Activated gamma-delta T cell (primary cell): ENCODE measurements at places on chromosomes 2 and 18.

GRCh38 chr18:12231040-12231882 is 22.9 kb upstream of the CIDEA start:
- no peak for DNase-seq

GRCh38 chr18:34281290-34281689 is 56.6 kb upstream of the NOL4 start:
- DNase-seq = no peak

DNA sequence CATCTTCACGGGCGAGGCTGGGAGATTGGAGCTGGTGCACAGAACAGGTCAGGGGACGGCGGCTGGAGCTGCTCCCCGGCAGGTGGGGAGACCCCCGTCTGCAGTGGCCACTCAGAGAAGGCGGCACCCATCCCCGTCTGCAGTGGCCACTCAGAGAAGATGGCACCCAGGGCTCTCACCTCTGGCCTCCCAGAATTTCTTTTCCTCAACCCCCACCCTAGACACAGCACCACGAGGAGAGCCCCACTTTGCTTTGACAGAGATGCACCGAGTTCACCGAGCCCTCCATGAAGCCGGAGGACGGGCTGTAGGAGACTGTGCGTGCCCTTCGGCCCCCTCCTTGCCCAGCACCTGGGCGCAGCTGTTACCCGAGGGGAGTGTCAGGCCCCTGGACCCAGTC is 201.6 kb upstream of the SALL3 start:
- no peak for DNase-seq

DNA sequence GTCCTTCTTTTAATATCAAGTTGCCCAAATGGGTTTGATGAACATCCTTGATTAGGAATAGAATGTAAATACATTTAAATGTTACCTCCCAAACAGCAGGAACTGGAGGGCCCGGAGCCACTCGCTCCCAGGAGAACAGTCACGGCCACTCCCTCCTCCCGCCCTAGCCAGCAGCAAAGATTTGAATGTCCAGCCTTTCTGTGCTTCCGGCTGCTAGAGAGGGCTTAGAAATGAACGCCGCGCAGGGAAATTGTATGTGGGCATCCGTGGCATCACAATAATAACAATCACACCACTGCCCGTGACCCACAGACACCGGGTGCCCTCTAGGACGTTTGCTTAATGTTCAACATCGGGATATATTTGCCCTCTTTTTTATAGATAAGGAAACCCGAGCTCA is 164.9 kb upstream of the SALL3 start:
- DNase-seq = no peak

- DNase-seq = no peak
Observed at GRCh38 chr2:144030791-144031190, 489.1 kb downstream of the ZEB2 start.

DNA sequence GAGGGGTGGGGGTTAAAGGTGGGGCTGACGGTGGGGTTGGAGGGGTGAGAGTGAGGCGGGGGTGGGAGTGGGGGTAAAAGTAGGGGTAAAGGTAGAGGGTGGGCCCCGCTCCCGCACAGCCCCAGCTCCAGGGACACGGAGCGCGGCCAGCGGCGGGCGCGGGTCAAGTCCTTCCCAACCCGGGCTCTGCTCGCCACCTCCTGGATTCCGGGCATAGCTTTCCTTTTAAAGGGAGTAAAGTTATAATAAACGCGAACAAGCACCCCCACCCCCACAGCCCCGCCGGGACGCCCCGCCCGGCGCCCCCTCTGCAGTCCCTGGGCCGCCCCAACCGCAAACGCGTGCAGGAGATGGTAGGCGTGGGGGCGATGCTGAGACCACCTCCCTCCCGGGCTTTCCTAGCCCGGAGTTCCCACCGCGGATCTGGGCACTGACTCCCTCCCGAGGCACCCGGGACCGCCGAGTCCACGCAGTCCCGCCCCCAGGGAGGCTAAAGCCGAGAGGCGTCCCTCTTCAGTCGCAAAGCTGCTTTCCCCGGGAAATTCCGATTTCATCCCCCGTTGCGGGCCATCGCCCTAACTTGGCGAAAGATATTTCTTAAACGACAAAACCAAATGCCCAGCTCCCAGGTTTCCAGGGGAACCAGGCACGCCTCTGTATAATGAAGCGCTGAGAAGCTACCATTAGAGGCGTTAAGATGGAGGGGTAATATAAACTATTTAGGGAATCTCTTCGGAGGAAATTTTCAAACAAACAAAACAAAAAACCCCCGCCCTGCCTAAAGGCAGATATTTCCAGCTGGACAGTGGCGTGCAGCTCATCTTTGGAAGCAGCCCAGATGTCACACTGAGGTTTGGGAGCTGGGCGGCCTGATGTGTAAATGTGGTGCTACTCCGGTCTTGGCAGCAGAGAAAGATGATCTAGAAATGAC is at the start of gene LIMS2:
Gene LIMS2, minus strand, starts transcription at position 200 of the 931 bp plus-strand sequence. CDS start 506 bp downstream, outside the sequence.
- DNase-seq = no peak

DNA sequence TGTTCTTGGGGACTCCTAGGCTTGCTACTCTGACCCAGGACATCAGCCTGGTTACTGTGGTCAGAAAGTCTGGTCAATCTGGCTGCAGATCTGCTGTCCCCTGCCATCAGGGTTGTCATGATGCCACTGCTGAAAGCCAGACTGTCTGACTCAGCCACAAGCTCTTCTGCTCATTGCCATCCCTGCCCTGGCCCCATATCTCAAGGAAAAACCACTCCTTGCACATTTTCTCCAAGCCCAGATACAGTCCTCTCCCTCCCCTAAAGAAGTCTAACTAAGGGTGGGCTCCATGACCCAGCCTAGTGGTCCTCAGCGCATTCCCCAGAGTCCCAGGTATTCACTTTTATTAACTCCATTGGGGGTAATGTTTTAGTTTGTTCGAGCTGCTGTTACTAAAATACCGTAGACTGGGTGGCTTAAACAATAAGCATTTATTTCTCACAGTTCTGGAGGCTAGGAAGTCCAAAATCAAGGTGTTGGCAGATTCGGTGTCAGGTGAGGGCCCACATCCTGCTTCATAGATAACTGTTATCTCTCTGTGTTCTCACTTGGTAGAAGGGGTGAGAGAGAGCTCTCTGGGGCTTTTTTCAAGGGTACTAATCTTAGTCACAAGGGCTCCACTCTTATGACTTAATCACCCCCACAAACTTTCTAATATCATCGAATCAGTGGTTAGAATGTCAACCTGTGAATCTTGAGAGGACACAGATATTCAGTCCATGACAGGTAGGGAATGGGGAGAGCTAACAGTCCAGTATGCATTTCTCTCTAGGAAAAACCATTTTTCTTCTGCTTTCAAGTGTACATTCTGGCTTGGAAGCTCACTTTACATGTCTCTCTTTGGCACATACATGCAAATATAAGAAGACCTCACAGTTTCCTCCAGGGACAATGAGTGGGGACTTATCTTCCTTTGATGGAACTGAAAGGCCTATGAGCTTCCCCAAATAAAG is 94.8 kb upstream of the CXCR4 start:
- DNase-seq = no peak

DNA sequence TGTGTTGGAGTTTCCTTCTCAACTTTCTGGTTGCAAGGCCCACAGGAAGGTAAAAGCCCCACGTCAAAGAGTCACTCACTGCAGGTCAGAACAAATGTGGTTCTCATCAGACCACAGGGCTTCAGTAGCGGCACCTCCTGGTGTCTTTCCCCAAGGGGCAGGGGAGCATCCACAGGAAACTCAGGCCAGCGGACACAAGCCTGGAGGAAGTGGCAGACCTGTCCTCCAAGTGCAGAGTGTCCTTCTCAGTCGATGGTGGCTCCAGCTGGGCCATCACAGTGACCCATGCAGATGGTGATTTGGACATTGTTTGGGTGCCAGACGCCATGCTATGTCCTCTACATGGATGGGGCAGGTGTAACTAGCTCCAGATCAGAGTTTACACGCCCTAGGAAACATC is 84.9 kb downstream of the ACKR3 start:
- DNase-seq = no peak

- no peak for DNase-seq
Observed at GRCh38 chr2:82215212-82215611, 1910.7 kb upstream of the LRRTM1 start.

DNA sequence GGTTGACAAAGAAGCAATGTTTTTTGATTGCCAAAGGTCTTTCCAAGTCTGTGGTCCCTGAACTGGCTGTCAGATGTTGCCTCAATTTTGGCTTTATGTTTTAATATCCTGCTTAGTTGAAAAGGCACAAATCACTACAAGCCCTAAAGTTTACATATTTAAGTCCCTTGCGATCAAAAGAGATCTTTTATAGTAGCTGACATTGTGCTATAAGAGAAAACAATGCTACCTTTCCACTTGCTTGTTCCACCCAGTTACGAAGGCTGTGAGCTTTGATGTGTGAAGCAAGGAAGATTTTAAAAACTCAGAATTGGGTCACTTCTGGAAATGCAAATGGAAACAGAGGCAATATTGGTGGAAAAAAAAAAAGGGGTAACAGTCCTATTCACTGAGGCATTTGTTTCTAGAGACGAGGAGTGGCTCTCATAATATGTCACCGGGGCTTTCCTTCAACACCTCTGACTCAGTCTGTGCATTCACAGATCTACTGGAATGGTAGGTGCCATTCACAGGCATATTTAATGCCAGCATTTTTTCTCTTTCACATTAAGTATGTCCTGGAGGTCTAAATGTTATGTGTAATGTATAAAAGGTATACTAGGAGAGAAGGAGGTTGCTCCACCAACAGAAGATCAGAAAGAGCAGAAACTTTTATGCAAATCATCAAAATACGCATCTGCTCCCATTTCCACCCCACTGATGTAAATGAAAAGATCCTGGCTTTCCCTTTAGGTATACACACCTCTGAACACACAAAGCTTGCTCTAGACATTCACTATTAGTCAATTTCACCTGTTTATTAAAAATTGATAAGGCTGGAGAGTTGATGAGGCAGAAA is 91.8 kb downstream of the TGIF1 start:
- no peak for DNase-seq

DNA sequence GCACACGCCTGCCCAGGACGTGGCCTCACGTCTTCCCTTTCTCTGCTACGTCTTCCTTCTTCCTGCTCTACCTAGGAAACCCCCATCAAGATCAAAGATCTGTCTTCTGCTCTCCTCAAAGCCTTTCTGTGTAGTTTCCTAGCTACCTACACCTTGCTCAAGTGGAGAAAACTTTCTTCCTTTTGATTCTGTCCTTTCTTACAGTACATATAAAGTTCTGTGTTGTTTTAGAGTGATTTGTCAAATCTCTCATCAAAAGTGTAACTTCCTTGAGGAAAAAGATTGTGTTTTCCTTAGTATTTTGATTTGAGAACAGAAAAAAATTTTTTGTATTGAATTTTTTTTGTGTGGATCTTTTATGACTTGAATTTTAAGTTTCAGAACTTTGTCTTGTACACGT is 17.8 kb downstream of the SETBP1 start:
- DNase-seq = no peak

DNA sequence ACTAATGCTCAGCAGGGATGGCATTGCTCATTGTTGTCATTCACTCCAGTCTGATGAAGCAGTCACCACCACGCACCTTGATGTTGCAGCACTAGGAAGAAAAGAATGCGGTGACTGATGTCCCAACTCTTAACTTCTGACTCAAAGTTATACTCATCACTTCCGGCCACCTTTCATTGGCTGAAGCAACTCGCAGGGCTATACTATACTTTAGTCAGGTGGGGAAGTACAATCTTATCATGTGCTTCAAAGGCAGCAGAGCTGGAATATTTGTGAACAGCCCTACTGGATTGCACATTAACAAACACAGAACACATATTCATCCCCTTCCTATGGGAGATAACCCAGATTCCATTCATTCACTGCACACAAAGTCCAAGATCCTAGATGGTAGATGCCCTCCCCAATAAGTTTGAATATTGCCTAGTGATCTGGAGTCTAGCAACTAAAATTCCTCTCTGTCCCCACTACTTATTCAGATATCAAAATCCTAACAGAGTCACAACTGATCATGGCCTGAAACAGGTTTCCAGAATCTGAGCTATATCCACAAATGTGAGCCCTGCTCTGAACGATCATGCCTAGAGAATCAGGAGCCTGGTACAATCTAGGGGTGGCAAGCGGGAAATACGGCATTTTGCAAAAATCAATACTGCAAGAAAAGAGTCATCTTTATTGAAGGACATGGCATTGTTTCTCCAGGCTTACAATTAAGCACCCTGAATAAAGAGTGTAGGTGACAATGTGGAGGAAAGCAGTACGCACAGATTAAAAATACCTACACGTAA is 3.4 kb upstream of the SPATS2L start:
- no peak for DNase-seq
